ENCODE measurements at places on chromosomes 3 and 15.
A peak's percentile ranks its signal among the peaks of the same experiment; 100 is the strongest.

DNA sequence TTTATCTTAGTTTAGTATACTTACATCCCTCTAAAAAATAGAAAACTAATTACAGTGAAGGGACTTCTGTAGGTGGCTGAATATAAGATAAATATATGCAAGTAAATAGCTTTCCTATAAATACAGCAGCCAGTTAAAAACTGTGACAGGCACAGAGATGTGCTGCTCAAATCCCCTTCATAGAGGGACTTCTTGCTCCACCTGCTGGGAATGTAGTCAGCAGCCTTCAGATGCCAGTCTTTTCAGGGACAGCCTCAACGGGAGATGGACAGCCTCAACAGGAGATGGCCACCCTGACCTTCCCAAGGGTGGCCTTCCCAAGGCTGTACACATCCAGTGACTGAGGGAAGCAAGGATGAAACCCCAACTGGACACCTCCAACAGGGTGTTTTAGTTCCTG is 15.7 kb upstream of the PRR23E start:
- no peak for DNase-seq

DNA sequence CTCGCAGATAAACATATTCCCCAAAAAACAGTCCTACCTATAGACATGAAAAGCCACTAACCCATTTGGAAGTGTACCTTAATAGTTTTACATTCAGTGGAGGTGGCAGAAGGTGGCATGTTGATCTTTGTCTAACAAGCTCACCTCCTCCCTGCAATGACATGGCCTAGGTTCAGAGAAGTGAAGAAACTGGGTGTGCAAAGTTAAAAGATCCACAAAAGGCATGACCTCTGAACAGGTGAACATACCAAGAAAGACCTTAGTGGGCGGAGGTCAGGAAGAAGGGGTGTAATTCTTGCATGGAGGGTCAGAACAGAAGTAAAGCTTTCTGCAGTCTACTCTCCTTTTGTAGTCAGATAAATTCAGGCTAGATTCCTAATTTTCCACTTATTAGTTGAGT is 822 bp downstream of the MRPL3 start:
- no peak for DNase-seq

GRCh38 chr3:39467394-39468107 is at the start of gene MOBP:
Gene MOBP (plus strand): TSS chr3:39467680. CDS start chr3:39502070, 34,390 bp downstream.
- no peak for DNase-seq

DNA sequence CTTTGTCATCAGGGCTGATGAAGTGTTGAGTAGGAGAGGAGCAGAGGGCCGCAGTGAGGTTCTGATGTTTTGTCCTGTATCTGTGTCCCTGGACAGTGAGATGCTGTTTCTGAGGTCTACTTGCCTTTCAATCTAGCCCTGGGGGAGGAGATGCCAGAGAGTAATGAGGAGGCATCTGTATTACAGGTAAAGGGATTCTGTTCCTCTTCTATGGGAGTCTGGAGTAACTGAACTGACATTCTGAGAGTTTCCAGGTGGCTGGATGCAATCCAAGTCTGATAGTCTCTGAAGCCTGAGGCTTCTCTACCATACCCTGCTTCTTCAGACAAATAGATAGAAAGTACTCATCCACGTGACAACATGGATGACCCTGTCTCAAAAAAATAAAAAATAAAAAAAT is 60.9 kb downstream of the IL12A start:
- peak; percentile 14 for DNase-seq

DNA sequence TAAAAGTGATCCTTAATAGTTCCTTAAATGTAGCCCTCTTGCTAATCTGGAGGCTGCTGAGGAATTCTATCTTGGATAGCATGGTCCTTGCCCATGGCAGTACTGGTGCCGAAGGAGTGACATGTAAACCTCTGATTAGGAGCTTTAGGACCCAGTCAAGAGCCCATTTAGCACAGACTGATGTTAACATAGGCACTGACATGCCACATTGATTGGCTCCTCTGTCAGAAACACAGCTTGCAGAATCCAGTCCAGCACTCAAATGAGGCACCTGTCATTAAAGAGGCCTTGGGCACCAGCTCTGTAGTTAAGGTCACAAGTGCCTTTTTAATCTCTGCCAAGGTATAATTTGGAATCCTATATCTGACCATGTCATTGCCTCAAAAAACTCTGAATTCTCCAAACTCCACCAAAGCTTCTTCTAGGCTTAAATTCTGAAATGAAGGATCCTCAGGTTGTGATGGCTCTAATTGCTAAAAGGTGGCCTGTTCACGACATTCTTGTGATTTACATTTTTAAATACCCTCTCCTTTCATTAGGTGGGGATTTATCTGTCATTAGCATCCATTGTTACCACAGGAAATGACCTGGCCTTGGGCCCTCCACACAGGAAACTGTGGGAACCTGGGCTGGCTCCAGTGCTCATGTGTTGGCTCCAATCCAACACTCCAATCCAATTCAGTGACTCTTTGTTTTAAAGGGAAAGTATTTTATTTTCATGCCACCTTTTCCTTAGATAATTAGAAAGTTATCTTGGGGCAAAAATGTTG is 57.3 kb upstream of the RNF7 start:
- peak; percentile 47 for DNase-seq

DNA sequence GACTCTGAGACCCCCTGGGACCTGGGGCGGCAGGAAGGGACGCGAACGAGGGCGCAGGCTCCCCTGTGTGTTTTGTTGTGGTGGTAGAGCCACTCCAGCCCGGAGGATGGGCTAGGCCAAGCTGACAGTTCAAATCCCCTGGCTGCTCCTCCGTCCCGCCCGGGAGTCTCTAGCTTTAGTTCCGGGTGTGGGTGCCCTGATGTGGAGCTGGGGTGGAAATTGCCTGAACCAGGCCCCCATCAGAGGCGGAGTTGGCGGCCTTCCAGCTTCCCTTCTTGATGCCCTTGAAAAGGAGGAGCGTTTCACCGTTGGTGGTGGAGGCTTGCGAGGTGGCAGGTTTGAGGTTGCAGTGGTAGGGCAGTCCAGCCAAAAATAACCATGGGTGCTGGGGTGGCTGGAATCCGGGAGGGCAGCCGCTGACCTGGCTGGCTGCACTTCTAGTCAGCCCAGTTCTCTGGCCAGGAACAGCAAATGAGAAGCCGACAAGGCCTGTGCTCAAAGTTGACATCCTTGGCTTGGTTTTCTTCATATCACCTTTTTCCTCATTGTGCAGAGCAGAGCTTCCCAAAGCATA is 817 bp downstream of the CLK3 start:
- no peak for DNase-seq

DNA sequence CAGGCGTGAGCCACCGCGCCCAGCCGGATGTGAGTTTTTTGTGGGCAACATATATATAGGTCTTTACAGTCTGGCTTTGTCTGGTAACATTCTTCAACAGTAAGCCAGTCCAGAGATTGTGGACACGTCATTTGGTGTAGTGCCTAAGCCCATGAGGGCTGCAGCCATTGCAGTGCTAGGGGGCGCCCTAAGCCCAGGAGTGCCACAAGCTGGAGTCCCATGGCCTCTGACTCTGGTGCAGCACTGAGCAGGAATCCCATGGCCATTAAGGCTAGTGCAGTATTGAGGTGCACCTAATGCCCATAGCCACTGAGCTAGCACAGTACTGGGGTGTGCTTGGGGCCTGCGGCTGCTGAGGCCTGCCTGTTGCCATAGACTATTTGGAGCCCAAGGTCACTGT is 136.4 kb upstream of the NDN start:
- no peak for DNase-seq

GRCh38 chr3:129195731-129196256 is 12.1 kb upstream of the CNBP start:
- DNase-seq: no peak

DNA sequence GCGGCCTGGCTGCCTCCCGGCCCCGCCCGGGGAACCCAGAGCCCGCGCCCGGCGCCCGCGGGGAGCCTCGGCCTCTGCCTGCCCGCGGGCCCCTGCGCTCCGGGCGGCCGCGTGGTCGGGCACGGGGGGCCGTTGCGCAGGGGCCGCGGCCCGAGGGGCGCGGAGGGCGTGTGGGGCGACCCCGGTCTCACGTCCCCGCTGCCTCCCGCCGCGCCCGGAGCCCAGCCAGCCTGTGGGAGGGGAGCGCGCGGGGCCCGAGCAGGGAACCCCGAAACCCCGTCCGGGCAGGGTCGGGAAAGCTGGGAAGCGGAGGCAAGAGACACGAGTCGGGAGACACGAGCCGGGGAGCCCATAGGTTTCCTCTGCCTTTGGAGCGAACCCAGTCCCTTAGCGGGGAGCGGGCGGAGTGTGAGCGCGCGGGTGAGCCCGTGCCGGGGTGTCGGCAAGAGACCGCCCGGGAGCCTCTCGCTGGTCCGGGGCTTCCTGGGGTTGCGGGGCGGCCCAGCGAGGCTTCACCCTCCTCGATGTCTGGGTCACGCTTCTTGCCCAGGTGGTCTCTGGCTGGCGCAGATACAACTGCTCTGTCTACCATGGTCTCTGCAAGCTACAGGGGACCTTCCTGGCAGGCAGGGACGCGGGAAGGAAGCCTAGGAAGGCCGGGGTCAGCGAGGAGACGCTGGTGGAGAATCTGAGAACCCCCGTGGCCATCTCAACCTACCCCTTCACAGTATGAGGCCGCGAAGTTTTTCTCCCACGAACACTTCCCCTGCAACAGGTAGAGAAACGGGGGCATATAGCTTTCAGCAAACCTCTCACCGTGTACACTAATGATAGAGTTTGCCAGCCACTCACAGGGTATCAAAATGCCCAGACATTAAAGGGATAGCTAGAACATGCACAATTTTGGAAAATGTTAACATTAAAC is 586 bp downstream of the LRRK1 start:
- no peak for DNase-seq

DNA sequence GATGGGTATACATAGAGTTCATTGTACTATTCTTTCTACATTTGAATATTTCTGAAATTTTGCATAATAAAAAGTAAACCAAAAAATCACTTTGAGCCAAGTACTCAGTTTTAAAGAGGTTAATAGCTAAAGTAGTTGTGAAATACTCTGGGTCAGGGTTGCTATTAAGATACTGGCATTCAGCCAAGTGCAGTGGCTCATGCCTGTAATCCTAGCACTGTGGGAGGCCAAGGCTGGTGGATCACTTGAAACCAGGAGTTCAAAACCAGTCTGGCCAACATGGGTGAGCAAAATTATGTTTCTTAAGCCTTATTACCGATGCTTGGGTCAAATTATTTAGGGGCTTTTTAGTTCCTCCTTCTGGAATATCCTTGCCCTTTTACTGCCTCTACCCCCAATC is 122.0 kb upstream of the MELTF start:
- peak; percentile 53 for DNase-seq

DNA sequence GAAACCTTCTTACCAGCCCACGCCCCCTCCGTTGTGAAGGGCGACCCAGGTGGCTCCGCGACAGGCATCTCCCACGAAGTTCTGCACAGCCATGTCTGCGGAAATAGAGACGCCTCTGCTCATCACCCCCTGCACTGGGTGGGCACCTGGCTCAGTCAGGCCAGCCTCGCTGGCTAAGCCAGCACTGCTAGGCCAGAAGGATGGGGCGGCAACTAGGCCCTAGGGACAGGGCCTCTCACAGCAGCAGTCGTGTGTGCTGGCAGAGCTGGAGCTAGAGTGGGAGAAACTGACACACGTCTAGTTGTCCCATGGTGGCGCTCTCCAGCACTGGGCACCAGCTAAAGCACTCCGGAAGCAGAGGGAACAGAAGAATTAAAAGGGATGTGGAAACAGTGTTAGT is 12.5 kb upstream of the ZXDC start:
- no peak for DNase-seq

DNA sequence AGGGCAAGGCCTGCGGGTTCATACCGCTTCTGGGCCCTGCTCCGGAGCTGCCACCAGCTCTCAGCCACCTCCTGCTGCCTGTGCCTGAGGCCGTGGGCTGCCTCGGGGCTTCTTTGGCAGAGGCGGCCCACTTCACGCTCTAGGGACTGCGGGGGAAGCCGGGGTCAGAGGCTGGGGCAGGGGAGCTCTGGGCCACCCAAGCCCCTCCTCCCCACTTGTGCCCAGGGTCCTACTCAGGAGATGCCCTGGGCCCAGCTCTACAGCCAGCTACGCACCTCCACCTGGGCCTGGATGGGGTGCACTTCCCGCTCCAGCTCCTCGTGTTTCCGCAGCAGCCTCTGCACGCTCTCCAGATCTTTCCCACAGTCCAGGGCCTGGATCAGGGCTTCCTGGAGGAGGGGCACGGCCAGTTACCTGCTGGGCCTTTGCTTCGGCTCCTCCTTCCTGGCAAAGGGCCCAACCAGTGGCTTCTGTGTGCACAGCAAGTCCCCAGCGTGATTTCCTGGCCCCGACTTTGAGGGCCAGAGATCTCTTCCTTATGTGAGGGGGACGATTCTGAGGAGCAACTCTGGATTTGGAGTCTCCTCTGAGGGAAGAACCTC is 24.0 kb downstream of the PLA2G4B start:
- DNase-seq: no peak

- no peak for DNase-seq
Measured at GRCh38 chr3:196274585-196274984, 12.9 kb downstream of the PCYT1A start.

DNA sequence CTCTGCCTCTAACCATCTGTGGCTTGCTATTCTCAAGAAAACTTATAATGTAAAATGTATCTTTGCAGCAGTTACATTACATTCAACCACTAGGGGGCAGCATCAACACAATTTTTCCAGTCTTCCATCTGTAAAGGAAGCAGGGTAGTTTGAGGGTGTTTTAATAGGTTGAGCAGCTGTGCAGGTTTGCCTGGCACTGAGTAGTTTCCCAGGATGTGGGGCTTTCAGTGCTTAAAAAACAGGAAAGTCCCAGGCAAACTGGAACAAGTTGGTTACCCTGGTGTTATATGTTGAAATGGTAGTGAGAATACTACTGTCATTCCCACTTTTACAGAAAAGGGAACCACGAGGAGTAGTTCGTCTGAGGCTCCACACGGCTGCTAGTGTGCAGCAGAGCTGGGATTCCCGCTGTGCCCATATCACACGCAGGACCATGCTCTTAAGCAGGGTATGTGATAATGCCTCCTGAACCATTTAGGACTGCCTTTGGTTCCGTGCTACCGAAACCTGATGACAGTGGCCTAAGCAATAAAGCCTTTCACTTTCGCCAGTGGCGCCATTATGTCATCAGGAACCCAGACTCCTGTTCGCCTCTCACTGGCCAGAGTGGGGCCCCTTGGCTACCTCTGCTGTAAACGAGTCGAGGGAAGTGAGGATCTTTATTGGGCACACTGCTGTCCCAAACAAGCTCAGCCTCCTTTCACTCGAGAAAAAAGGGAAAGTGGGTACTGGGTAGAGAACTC is 64.7 kb upstream of the ZBTB38 start:
- peak; percentile 71 for DNase-seq

DNA sequence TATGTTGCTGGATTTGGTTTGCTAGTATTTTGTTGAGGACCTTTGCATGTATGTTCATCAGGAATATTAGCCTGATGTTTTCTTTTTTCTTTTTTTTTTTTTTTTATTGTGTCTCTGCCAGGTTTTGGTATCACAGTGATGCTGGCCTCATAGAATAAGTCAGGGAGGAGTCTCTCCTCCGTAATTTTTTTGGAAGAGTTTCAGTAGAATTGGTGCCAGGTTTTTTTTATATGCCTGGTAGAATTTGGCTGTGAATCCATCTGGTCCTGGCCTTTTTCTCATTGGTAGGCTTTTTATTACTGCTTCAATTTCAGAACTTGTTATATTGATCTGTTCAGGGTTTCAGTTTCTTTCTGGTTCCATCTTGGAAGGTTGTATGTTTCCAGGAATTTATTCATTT is 165.8 kb downstream of the VPS8 start:
- no peak for DNase-seq

- DNase-seq: no peak
Measured at GRCh38 chr15:39486621-39487457, 94.0 kb upstream of the THBS1 start.
